ENCODE measurements at places on chromosomes 13 and 19. TPM values are rescaled to one million over a fixed set of nuclear protein-coding genes. Genes with fewer than 3 reads are reported as not detected.

The S1PR4 gene
- total RNA-seq, result 0.37 TPM

The ZMYM5 gene
- 10.3 TPM for total RNA-seq

The ITGBL1 gene
- 62.8 TPM for total RNA-seq

The CELF5 gene
- 0.48 TPM for total RNA-seq

The CYP4F12 gene
- 8.1 TPM for total RNA-seq

The COLGALT1 gene
- 82.9 TPM for total RNA-seq

The SHISA7 gene
- not detected for total RNA-seq

The OSCAR gene
- total RNA-seq, result 2.4 TPM

The CEACAM16 gene
- total RNA-seq, result not detected

The TSSK6 gene
- 2.0 TPM for total RNA-seq

The KL gene
- 1.4 TPM for total RNA-seq

The ANKLE1 gene
- total RNA-seq, result 0.65 TPM
